ENCODE measurements at places on chromosomes 12 and 14.

DNA sequence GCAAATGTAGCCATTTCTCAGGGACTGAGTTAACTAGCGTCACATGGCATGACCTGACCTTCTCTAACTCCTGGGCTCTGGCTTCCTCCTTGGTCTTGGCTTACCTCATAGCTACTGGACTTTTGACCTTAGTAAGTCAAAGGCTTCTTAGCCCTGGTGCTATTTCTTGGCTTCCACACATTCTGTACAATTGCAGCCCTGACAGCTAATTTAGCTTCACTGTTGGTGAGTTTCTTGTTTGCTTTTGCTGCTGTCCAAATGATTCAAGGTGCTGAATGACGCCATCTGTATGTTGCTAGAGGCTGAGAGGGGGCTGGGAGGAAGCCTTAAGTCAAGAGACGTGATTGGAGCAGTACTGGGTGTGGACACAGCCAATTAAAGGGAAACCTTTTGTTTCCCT is 202.7 kb downstream of the PRKD1 start:
- no peak for DNase-seq

GRCh38 chr14:88384718-88385117 is 739 bp upstream of the SPATA7 start:
- DNase-seq: no peak

GRCh38 chr12:70487440-70487839 is 121.3 kb downstream of the KCNMB4 start:
- DNase-seq: no peak

- no peak for DNase-seq
Observed at GRCh38 chr14:76678244-76678800, 82.9 kb upstream of the VASH1 start.

GRCh38 chr14:84029720-84030119 is 1500.2 kb upstream of the FLRT2 start:
- DNase-seq: no peak

- no peak for DNase-seq
Observed at GRCh38 chr12:40015345-40015744, 90.5 kb downstream of the SLC2A13 start.

DNA sequence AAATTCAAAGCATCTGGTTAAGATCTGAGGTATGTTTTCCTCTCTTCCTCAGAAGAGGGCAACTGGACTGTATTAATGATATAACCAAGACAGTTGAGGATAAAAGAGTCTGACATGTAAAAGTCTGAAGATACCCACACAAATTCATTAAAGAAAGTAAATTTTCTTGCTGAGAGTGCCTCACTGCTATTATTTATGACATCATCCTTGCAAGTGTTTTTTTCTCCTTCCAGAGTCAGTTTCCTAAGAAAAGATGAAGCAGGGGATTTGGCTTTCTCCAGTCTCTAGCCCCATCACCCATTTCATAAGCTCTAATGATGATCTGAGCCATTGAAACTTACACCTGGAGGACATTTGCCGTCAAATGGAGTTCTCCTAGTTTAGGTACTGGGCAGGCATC is 21.0 kb upstream of the MYBPC1 start:
- no peak for DNase-seq

- DNase-seq: no peak
Observed at GRCh38 chr14:90574188-90575131, 177.6 kb downstream of the CALM1 start.

GRCh38 chr14:56900726-56901125 is 90.4 kb upstream of the OTX2 start:
- DNase-seq: no peak

DNA sequence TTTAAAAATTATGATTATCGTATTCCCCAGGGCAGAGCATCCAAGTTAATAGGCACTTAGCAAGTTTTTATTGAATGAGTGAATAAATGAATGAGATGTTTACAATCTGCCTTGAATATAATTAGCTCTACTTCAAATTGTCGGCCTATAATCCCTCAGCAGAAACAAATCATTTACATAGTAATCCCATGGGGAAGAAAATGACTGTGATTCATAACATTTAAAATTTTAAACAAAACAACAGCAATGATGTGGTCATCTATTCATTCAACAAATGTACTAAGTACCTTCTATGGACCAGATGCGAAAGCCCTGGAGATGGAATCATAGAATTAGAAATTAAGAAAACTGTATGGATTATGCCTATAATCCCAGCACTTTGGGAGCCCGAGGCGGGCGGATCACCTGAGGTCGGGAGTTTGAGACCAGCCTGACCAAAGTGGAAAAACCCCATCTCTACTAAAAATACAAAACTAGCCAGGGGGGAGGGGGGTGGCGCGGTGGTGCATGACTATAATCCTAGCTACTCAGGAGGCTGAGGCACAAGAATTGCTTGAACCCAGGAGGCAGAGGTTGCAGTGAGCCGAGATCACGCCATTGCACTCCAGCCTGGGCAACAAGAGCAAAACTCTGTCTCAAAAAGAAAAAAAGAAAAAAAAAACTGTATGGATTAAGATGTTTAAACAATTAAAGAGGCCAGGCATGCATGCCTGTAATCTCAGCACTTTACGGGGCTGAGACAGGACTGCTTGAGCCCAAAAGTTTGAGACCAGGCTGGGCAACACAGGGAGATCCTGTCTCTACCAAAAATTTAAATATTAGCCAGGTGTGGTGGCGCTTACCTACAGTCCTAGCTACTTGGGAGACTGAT is 17.7 kb upstream of the MDM2 start:
- no peak for DNase-seq

DNA sequence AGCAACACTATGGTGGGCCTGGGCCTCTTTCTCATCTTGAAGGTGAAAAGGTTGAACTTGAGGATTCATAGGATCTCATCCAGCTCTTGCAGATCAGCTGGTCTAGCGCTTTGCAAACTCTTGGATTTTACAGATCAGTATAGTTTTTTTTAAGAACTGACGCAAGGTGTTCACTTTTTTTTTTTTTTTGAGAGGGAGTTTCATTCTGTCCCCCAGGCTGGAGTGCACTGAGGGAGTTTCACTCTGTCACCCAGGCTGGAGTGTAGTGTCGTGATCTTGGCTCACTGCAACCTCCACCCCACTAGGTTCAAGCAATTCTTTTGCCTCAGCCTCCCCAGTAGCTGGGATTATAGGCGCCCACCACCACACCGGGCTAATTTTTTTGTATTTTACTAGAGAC is 20.4 kb upstream of the LGMN start:
- DNase-seq: no peak

GRCh38 chr12:30806989-30807694 is 52.4 kb upstream of the CAPRIN2 start:
- DNase-seq: no peak

- no peak for DNase-seq
Observed at GRCh38 chr14:102999227-102999895, 58.0 kb downstream of the CDC42BPB start.

DNA sequence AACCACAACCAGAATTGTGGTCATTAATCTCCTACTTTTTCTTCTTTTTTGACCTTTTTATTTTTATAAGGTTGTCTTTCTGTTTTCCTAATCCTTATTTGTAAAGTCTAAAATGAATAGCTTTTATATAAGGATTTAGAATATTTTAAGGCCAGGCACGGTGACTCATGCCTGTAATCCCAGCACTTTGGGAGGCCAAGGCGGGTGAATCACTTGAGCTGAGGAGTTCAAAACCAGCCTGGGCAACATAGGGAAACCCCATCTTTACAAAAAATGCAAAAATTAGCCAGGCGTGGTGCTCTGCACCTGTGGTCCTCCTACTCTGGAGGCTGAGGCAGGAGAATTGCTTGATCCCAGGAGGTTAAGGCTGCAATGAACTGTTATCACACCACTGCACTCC is 55.1 kb downstream of the IFT81 start:
- no peak for DNase-seq

GRCh38 chr14:69712599-69713088 is 54.3 kb upstream of the SRSF5 start:
- DNase-seq: no peak

- DNase-seq: no peak
Observed at GRCh38 chr12:113204804-113205203, 16.5 kb upstream of the TPCN1 start.

- DNase-seq: no peak
Observed at GRCh38 chr14:105864651-105865265, 338.4 kb downstream of the TMEM121 start.

GRCh38 chr12:100842156-100842555 is 47.6 kb downstream of the ANO4 start:
- DNase-seq: no peak

DNA sequence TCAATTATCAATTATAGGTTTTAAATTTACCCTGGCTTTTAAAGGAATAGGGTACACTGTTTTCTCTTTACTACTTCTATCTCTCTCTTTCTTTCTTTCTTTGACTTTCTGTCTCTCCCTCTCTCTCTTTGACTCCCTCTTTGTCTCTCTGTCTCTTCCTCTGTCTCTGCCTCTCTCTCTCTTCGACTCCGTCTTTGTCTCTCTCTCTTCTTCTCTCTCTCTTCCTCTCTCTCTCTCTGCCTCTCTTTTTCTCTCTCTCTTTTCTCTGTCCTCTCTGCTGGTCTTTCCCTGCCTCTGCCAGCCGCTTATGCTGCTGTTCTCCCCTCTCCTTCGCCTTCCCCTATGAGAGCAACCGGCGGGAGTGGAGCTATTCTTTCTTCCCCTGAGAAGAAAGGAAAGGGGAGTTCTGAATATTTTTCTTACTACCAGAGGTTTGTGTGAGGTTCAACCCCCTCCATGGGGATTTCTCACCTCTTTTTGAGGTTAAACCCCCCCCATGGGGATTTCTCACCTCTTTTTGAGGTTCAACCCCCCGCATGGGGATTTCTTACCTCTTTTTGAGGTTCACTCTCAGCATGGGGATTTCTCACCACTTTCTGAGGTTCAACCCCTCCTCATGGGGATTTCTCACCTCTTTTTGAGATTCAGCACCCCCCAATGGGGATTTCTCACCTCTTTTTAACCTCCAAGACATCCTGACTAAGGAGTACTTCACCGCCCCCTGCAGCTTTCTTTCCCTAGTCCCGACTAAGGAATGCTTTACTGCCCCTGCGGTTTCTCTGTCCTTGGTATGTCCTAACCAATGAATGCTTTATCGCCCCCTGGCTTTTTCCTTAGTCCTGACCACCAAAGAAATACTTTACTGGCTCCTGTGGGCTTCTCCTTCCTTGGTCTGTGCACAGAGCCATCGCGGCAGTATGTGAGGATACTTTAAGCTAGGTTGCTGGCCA is 27.4 kb upstream of the DDHD1 start:
- peak; percentile 53 for DNase-seq

- no peak for DNase-seq
Observed at GRCh38 chr14:68248481-68249255, 429.1 kb downstream of the RAD51B start.

GRCh38 chr14:76348898-76349297 is 27.0 kb upstream of the ESRRB start:
- DNase-seq: no peak

DNA sequence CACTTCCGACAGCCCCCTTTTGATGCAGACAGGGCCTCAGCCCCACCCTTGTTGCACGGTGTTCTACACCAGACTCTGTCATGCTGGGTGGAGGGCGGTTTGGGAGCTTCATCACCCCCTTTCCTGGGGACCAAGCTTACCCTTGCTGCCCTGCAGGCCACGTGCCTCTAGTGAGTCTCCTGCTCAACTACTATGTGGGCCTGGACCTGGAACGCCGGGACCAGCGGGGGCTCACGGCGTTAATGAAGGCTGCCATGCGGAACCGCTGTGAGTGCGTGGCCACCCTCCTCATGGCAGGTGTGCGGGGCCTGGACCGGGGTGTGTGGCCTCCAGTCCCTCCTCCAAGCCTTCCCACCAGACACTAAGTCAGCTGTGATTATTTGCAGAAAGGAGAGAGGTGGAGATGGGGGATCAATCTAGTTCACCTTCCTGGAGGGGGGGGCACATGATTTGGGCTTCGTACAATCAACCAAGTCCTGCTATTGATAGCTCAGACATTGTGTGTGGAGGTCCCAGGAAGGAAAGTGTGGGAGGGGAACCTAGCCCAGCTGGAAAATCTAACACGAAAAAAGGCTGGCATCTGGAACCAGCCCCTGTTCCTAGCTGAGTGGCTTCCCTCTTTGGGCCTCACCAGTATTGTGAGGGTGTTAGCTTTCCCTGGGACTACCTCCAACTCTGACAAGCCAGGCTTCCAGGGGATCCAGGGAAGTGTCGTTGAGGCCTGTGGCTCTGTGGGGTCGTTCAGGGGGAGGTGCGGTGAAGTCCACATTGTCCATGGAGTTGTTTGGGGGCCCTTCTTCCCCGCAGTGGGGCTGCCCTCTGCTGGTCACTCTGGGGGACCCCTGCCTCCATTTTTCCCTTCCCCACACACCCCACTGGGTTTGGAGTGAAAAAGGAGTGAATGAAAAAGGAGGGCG is 1.6 kb downstream of the ANKRD33 start:
- DNase-seq: no peak

DNA sequence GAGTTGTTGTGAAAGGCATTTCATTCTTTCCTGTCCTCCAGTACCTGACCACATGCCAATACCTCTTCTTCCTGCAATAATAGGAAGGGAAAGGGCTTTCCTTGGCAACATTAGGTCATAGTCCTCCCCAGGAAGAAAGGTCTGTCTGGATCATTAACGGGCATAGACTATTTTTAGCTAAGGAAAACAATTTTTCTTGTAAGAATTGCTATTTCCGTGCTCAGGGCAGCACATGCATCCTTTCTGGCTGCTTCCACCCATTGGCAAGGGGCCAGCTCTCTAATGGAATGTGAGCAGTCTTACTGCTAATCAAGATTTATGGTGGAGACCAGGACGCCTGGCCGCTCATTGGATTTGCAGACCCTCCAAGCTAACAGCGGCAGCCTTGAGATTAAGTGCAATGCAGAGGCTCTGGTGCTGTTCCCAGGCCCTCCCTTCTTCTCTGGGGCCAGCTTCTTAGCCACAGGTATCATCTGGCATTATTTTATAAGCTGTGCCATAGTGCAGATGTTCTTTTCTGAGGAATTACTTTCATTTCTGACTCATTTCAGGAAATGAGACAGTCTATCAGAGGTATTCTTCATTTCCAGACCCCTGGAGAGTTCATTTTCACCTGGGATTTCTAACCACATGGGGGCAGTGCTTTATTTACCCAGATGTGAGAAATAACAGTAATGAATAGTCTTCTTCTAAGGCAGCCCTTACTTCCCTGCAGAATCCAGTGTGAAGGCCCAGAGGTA is 52.9 kb downstream of the ANO6 start:
- DNase-seq: no peak

DNA sequence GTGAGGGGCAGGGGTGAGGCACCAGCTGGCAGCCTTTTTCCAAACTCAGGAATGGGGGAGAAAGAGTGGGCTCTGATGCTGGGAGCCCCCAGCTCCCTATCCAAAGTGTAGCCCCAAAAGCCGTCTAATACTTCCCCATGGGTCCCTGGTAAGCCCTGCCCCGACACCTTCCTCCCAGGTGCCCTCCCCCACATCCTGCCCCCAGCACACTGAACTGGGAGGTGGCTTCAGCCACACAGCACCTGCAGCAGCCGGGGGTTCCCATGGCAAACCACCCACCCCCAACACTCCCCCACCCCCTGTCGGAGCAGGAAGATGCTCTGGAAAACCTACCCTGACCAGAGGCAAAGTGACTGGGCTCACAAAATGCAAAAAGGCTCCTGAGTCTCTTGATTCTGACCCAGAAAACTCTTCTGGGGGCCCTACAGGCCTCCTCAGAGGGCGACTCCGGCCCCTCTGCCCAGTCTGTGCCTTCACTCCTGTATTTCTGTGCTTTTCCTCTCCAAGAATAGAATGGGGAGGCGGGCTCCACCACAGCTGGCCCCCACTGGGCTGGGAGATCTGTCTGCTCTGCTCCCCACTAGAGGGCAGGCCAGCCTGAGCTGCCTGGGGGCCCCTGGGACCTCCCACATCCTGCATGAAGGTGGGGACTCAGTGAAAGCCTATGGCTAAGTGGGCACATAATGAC is 81.6 kb downstream of the ITPK1 start:
- DNase-seq: peak; percentile 23

GRCh38 chr14:86012461-86012860 is 482.5 kb downstream of the FLRT2 start:
- no peak for DNase-seq

Measured in stimulated activated CD4-positive, alpha-beta T cell treated with anti-CD3 and anti-CD28 coated beads, Interleukin-2, amount 100 ng/mL, for 24 hours (primary cell).